ENCODE measurements at places on chromosomes 7 and 10.

- no peak for DNase-seq
These were observed 757 bp upstream of the GRID1 start for GRCh38 chr10:86367152-86367951.

- no peak for DNase-seq
These were observed 228.2 kb downstream of the PTEN start for GRCh38 chr10:88091490-88092061.

DNA sequence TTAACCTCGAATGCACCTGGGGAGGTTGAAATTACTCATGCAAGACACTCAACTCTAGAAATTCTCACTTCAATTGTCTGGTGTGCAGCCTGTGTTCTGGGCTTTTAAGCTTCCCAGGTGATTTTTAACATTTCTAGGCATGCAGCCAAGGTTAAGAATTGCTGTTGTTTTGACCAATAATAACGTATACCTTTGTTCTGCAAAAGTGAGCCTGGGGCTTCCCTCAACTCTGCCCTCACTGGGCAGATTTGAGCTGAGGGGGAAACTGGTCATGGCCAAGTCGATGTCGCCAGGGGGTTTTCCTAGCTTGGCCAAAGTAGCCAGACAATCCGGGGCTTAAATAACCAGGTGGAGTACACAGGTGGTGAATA lies 568 bp downstream of the PRSS2 start:
- DNase-seq: no peak

DNA sequence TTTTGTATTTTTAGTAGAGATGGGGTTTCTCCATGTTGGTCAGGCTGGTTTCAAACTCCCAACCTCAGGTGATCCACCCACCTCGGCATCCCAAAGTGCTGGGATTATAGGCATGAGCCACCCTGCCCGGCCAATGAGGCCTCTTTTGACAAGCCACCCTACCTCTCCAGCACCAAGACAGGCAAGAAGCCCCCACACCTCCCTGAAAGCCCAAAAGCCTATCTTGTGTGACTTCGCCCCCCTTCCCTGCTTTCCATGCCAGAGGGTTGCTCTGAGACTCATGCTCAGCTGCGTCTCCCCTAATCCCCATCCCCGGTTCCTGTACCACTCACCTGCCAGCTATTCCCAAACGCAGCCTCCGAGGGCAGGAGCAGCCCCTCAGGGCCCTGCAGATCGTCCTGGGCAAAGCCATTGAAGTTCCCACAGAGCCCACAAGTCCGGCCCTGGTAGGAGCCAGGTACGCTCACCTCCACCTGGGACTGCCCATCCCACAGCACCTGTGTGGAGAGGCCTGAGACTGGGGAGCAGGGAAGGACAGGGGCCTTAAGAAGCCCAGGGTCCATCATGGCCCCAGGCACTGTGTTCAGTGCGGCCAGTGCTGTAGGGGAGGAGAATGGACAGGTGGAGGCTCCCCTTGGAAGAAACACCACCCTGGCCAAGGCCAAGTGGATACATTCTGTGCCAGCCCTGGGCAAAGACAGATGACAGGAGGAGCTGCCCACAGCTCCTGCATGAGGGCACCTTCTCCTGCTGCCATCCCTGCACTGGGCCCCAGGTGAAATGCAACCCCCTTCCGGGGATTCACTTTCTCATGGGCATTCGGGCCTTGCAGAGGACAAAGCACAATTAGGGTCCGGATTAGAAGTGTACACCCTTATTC lies 15.8 kb downstream of the ATP6V1F start:
- no peak for DNase-seq

DNA sequence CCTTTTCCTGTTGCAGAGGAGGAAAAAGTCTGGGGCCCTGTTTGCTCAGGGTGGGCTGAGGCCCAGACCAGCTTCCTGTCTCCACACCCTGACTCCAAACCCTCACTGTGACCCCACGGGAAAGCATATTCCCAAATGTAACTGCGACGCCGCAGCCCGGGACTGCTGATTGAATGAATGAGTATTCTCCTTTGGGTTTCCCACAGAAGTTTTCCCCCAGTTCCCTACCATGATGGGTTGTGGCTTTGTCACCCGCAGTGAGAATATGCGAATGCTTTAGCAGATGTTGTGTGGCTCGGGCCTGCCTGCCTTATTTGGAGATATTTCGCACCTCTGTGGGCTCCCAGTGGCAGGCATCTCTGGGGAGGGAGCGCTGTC lies 50.6 kb downstream of the MGMT start:
- no peak for DNase-seq

Data from HT-29 (cell line).